ENCODE measurements at places on chromosomes 13 and 19. TPM values are rescaled to one million over a fixed set of nuclear protein-coding genes. Genes with fewer than 3 reads are reported as not detected.

Gene PGLYRP1
- polyA plus RNA-seq, result not detected

Gene RXFP2
- polyA plus RNA-seq, result not detected

Gene LGALS14
- polyA plus RNA-seq, result not detected

Gene PLIN4
- polyA plus RNA-seq, result 1.8 TPM

Gene TRIM13
- polyA plus RNA-seq, result 14.4 TPM

Gene LACC1
- 9.6 TPM for polyA plus RNA-seq

Gene GPI
- 89.7 TPM for polyA plus RNA-seq

Gene THAP8
- polyA plus RNA-seq, result 6.5 TPM

Gene C5AR1
- 10.6 TPM for polyA plus RNA-seq

Gene LYPD5
- polyA plus RNA-seq, result 0.60 TPM

Gene ANGPTL8
- polyA plus RNA-seq, result not detected

Gene CRB3
- 145 TPM for polyA plus RNA-seq

GRCh38 chr19:58566989-58567388, 6.1 kb downstream of the MZF1 start:
- DNase-seq, result no peak

DNA sequence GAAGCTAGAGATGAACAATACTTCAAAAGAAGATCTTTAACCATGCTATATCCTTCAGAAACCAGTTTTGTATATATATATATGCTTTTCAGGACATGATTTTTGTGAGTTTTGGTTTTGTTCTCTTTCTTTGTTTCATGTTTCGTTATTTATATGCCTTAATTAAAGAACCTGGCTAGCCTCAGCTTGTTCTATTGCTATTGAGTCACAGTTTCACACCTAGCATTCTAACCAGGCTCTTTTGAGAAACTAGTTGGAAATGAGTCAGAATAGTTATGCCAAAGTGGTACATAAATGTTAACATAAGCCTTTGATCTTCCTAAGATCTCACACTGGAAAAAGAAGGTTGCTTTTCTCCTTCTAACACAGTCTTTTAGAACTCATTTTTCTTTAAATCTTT, 1925.2 kb downstream of the OLFM4 start:
- no peak for DNase-seq

- no peak for DNase-seq
Observed at GRCh38 chr13:37127691-37128241, 22.3 kb upstream of the CSNK1A1L start.

GRCh38 chr13:83691966-83692365, 190.3 kb downstream of the SLITRK1 start:
- DNase-seq, result no peak

- DNase-seq, result peak; percentile 95
Observed at GRCh38 chr13:112711528-112712265, 21.9 kb downstream of the ATP11A start.

GRCh38 chr19:6376512-6377190, 918 bp upstream of the PSPN start:
- no peak for DNase-seq

DNA sequence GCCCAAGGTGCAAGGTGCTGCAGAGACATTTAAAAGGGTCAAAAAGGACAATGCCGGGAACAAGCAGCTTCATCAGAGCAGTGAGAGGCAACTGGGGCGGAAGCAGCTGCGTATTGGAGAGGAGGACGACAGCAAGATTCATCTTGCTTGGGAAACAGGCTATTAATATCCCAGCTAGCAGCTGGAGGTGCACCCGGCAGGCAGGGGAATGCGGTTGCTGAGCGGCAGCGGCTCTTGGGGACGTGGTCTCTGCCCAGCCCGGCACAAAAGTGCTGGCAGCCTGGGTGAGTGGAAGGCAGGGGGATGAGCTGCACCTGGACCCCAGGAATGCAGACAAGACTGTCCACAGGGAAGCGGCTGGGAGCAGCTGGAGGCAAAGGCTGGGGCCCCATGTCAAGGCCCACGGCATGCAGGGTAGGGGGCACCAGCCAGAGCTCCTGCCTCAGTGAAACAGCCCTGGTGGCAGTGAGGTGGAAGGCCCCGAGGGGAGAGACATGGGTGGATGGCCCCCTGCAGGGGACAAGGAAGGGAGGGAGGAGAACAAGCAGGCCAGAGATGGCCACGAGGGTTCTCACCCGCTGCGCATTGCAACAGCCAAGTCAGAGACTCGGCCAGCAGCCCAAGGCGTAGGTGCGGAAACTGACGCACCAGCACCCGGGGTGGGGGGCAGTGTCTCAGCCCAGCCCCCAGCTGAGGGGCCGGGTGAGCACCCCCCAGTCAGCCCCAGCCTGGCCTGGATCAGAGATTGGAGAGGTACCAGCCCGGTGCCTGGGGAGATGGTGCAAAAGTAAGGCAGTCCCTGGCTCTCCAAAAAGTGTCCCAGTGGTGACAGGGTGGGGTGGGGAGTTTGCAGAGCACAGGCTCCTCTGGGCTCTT, 34.4 kb downstream of the PEPD start:
- DNase-seq, result peak; percentile 56

- no peak for DNase-seq
Observed at GRCh38 chr13:80598189-80598588, 257.3 kb upstream of the SPRY2 start.

DNA sequence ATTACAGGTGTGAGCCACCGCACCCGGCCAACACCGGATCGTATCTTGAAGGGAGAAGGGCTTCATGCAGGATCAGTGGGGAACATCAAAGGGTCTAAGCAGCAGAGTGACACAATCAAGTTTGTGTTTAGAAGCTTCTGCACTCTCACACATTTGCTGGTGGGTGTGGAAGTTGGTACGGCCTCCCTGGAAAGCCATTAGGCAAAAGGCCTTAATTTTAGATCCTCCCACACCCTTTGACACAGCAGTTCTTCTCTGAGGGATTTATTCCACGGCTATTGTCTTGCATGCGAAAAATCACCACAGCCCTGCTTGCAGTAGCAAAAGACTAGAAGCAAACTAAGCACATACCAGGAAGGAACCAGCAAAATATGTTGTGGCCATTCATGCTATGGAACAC, 18.3 kb upstream of the SLC1A5 start:
- no peak for DNase-seq

DNA sequence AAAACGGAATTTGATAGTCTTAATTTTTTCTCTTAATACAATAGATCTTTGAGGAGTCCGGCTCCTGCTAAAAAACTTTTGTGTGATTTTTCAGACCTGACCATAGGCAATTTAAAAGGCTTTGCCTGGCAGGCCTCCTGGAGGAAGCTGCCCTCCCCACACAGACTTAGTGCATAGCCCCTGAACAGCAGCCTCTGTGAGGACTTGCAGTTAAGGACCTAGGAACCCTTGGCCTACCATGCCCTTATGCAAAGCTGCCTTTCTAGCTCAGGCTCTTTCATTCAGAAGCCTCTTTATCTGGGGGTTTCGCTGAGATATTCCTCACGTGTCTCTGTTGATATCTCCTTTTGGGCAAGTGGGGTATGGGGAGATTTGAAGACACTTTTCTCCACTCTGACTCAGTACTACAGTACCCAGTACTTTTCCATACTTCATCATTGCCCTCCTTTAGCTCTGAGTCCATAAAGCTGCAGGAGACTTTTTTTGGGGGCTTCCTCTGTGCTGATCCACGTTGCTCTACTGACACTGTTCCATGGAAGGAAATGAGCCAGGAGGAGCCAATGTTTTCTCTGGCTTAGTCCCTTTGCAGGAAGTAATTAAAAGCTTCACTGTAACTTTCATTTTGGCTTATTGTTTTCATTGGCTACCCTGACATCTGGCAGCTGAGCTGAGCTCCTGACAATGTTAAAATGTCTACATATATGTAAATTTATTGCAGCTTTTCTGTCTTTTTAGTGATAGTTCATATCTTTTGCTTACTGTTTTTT, 283.1 kb downstream of the TDRD3 start:
- no peak for DNase-seq

- peak; percentile 40 for DNase-seq
Observed at GRCh38 chr19:16208847-16209665, 11.3 kb downstream of the AP1M1 start.

- no peak for DNase-seq
Observed at GRCh38 chr19:40627486-40628279, 26.5 kb downstream of the LTBP4 start.

DNA sequence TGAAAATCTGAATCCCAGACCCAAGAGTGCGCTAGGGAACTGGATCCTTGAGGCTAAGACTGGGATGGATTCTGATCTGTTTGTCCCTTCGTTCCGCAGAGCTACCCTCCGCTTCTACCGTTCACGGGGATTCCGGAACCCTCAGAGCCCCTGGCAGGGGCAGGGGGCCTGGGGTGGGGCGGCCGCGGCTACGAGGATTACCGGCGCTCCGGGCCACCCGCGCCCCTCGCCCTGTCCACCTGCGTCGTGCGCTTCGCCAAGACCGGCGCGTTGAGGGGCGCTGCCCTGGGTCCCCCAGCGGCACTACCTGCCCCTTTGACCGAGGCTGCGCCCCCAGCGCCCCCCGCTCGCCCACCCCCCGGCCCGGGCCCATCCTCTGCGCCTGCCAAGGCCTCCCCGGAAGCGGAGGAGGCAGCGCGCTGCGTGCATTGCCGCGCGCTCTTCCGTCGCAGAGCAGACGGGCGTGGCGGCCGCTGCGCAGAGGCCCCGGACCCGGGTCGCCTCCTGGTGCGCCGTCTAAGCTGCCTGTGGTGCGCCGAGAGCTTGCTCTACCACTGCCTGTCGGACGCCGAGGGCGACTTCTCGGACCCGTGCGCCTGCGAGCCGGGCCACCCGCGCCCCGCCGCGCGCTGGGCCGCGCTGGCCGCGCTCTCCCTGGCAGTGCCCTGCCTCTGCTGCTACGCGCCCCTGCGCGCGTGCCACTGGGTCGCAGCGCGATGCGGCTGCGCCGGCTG, 7.1 kb downstream of the SPRED3 start:
- DNase-seq, result no peak

DNA sequence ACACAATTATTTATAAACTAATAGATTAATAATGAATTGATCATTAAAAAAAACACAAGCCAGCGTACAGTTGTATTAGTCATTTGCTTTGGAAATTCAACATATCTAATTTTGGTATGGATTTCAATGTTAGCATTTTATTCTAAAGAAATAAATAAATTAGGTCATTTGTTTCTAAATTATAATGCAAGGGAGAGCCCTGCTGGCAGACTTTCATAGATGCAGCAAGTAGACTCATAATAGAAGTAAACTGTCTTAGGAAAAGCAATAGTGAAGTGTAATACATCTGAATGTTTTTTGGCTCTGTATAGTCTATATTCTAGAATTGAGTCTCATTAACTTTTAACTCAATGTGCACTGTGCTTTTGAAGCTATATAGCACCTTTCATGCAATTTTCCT, 982.4 kb upstream of the MIR17HG start:
- no peak for DNase-seq

DNA sequence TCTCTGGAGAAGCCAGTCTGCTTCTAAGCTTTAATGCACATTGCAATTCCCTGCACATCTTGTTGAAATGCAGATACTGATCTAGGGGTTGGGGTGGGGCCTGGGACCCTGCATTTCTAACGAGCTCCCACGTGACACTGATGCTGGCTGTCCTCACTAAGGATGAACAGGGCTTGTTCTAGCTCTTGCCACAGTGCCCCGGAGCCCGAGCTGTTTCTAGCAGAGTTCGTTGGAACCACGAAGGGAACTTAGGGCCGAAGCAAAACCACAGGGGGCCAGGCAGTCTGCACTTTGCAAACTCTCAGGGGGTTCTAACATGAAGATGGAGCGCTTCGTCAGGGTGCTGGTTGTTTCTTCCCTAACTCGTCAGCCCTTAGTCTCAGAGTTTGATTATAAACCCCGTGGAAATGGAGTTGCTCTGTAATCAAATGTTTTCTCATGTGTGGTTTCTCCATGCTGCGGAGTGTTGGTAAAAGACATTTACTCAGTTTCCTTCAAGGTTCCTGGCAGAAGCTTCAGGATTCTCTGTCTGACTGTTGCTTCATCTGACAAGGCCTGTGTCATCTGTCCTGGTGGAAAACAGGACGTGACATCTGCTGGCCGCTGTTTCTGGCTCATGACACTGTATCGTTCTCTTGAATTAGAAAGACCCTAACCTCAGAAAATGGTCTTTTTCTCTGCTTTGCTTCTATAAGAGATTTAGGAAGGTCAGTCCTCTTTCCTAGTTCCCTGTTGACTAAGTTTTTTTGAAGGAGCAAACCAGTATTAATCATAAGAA, 221.5 kb downstream of the TEX29 start:
- no peak for DNase-seq

DNA sequence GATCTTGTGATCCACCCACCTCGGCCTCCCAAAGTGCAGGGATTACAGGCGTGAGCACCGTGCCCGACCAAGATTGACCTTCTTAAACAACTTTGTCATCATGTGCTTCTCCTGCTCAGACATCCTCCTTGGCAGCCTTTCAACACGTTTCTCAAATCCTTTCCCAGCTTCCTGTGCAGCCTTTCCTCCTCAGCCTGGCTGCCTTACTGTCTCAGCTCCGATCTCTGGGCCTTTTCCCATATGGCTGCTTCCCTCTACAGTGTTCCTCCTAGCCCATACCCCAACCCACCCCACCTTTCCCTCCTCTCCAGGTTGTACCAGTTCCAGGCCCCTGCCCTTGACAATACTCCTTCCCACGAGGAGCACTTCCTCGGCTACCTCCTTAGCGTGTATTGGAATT, 7.2 kb downstream of the PHF11 start:
- peak; percentile 74 for DNase-seq

GRCh38 chr19:10927730-10928562, 493 bp downstream of the YIPF2 start:
- no peak for DNase-seq

DNA sequence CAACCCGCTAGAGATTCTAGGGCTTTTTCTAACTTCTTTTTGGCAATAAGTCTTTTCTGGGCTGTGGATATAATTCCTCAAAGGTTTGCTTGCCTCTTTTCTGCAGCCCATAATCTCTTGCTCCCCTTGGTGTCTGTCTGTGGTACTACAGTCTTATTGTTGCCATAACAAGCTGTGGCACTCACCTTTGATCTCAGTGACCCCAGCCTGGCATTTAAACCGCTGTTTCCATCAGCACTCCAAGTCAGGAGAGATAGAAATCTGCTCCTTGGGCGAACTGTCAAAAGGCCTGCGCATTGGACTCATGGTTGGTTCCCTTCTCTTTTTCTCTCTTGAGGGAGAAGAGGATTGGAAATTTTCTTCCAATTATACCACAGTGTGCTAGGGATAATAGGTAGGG, 14.5 kb upstream of the MPHOSPH8 start:
- DNase-seq, result no peak

DNA sequence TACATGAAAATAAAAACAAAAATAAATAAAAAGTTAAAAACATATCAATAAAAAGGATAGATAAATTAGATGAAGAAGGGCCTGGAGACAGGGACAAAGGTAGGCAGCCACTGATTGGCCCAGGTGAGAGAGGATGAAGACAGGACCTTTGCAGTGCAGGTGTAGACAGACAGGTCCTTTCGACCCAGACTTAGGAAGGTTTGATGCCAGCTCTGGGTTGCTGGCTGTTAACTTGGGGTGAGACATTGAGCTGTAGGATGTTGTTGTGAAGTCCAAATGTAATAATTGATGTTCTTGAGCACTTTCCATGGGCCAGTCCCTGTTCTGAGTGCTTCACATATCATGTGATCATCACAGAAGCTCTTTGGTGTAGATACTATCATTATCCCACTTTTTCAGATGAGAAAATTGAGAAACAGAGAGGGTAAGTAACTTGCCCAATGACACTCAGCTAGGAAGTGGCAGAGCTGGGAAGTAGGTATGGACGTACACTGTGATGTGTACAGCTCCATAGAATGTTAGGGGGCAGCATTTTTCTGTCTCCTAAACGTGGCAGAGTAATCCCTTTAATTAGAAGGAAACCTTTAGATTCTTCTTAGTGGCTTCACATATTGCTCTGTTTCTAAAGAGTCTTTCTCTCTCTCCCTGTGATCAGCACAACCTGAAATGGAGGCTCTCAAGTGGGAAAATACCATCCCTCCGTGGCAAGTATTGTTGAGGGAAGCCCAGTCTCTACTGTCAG, 76.0 kb upstream of the STK24 start:
- DNase-seq, result no peak

Data from sigmoid colon (tissue), 7 donors.